ENCODE measurements at places on chromosomes 1 and 21. TPM values are rescaled to one million over a fixed set of nuclear protein-coding genes. Genes with fewer than 3 reads are reported as not detected.

SLC45A3 gene
- 1.9 TPM for total RNA-seq

ELAPOR1 gene
- total RNA-seq, result 0.20 TPM

HES3 gene
- total RNA-seq, result not detected

PADI3 gene
- total RNA-seq, result not detected

HLX gene
- total RNA-seq, result 0.06 TPM

PDC gene
- not detected for total RNA-seq

NIPAL3 gene
- total RNA-seq, result 5.8 TPM

CELA3B gene
- not detected for total RNA-seq

- DNase-seq, result no peak
Measured at GRCh38 chr1:241857131-241857530, 9.1 kb downstream of the EXO1 start.

GRCh38 chr1:25825605-25826004 lies 5.9 kb downstream of the MTFR1L start:
- peak; percentile 58 for DNase-seq

- DNase-seq, result no peak
Measured at GRCh38 chr21:41741253-41742072, 25.4 kb downstream of the RIPK4 start.

GRCh38 chr1:62687421-62687902 lies 724 bp downstream of the DOCK7 start:
- peak; percentile 65 for DNase-seq

- no peak for DNase-seq
Measured at GRCh38 chr1:66206563-66207144, 327.3 kb upstream of the SGIP1 start.

DNA sequence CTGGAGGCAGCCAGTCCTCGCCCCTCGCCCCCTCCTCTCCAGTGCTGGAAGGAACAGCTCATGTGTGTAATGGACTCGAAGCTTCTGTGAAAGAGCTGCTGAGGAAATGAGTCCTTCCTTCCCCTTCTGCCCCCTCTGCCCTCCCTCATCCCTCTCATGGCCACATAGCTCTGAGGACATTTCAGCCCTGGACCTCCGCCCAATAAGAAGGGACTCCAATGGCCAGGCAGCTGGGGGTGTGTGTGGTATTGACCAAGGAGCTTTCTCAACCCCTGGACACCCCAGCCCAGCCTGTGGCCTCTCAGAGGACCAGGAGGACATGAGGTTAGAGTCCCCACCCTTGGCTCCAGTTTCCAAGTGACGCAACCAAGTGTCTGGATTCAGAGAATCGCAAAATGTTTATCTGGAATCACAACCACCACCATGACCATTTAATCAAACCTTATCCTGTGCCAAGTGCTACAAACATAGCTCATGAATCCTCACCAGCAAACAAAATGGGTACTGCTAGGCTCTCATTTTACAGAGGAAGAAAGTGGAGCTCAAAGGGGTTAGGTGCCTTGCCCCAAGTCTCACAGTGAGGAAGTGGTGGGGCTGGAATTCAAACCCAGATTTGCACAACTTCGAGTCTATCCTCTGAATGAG lies 47.8 kb upstream of the ECE1 start:
- no peak for DNase-seq

- no peak for DNase-seq
Measured at GRCh38 chr1:15620155-15620545, 2.9 kb downstream of the DDI2 start.

GRCh38 chr1:206734499-206735142 lies 36.0 kb upstream of the IL19 start:
- DNase-seq, result no peak

GRCh38 chr1:117819301-117819700 lies 110.1 kb downstream of the GDAP2 start:
- no peak for DNase-seq

DNA sequence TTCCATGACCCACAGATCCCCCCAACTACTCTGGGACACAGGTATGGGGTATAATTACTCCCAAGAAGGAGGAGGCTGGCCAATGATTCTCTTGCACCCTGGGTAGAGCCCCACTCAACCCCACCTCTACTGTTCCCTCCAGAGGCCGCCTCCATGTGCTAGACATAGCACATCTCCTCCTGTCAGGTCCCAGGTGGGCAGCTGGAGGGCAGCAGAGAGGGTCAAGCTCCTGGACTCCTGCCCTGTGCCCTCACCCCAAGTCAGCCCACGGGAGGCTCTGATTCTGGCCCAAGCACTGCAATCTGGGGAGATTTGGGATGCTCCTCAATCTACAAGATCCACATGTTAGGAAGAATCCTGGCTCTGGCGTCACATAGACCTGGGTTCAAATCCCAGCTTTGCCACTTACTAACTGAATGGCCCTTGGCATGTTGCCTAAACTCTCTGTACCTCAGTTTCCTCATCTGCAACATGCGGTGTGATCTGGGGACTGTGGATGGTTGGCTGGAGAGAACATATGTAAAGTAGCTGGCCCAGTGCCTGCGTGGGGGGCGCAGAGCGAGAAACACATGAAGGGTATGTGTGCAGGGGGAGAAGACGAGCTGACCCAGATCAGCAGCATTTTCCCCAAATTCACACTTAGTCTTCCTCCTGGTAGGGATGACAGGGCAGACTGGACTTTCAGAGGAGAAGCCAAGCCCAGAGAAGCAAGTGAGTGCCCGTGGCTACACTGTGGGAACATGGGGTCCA lies 23.2 kb downstream of the TNNT2 start:
- no peak for DNase-seq

DNA sequence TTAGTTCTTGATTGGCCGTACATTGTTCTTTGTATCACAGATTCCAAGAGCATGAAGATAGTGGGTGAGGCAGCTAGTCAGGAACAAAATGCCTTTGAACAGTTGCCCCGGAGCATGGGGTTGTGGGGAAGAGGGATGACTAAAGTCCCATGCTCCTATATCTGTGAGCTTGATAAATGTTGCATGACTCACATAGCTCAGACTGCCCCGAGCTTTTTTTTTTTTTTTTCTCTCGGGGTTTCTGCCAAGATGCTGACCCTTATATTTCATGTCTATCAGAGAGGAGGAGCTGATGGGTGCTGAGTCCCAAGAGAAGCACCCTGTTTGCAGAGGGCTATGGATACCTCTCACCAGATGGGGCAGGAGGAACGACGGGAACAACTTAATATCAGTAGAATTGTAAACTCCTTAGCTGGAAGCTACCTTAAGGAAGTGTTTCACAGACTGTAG lies 40.6 kb downstream of the SRRM1 start:
- peak; percentile 59 for DNase-seq

DNA sequence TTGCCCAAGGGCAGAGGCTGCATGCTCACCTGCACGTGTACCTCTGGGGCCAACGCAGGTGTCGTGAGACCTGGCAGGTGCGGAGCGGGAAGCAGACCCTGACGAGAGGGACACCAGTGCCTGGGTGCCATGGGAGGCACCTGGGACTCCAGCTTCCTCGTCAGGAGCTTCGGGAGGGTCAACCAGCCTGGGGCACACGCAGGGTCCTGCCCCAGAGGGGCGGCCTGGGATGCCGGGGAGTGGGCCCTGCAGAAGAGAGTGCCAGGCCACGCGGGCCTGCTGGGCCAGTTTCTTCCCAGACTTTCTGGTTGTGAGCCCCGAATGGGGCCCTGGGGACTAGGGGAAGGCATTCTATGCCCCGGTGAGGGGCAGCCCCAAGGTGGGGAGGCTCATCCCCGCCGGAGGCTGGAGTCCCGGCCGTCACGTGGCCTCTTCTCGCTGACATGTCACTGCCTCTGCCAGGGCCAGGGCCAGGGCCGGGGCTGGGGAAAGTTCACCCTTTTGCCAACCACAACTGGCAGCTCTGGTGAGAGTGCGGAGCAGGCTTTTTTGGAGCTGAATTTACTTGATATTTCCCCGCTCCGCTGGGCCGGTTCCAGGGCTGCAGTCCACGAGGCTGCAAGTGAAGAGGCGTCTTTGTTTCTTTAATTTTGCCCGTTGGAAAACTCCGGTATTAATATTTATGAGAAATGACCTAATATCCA lies 38.5 kb upstream of the ACTRT2 start:
- no peak for DNase-seq

- DNase-seq, result peak; percentile 79
Measured at GRCh38 chr1:39407896-39408640, 83.4 kb upstream of the BMP8A start.

- DNase-seq, result no peak
Measured at GRCh38 chr1:234469376-234469775, 9.6 kb downstream of the TARBP1 start.

DNA sequence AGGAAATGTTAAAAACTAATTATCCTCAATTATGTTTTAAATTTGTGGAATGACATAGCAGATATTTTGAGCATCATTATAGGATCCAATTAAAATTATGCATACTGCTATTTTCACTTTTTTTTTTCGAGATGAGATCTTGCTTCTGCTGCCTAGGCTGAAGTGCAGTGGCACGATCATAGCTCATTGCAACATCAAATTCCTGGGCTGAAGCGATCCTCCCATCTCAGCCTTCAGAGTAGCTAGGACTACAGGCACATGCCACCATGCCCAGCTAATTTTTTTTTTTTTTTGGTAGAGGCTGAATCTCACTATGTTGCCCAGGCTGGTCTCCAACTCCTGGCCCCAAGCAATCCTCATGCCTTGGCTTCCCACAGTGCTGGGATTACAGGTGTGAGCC lies 11.3 kb upstream of the SLC1A7 start:
- DNase-seq, result no peak

- no peak for DNase-seq
Measured at GRCh38 chr1:45787905-45788304, 15.5 kb upstream of the MAST2 start.

GRCh38 chr1:206805357-206805756 lies 33.1 kb upstream of the IL10 start:
- DNase-seq, result no peak

Data from HepG2 (cell line).